ENCODE measurements at places on chromosomes 2 and 18. TPM values are rescaled to one million over a fixed set of nuclear protein-coding genes. Genes with fewer than 3 reads are reported as not detected.

The LIMS4 gene
- total RNA-seq, result 4.9 TPM

The L3MBTL4 gene
- 7.5 TPM for total RNA-seq

The LYPD1 gene
- 0.32 TPM for total RNA-seq

The MAB21L4 gene
- not detected for total RNA-seq

The IGFBP2 gene
- total RNA-seq, result 59.9 TPM

The ABCG5 gene
- total RNA-seq, result not detected

The CNRIP1 gene
- total RNA-seq, result 31.6 TPM

The C2orf72 gene
- total RNA-seq, result not detected

The LINC00305 gene
- total RNA-seq, result not detected

The FSHR gene
- not detected for total RNA-seq

The RPRM gene
- 0.22 TPM for total RNA-seq

The SMC6 gene
- 10.9 TPM for total RNA-seq

The BMP10 gene
- not detected for total RNA-seq

The DUSP2 gene
- 6.1 TPM for total RNA-seq

The NTSR2 gene
- not detected for total RNA-seq

The FLACC1 gene
- 2.8 TPM for total RNA-seq

The ACTR2 gene
- 224 TPM for total RNA-seq

The CD28 gene
- total RNA-seq, result 15.7 TPM

The ZNF396 gene
- 1.7 TPM for total RNA-seq

The DTNA gene
- 19.7 TPM for total RNA-seq

The AKAIN1 gene
- total RNA-seq, result not detected

The CFC1B gene
- not detected for total RNA-seq

The TRPM8 gene
- not detected for total RNA-seq

The POTEJ gene
- total RNA-seq, result not detected

The SULT1C4 gene
- 2.1 TPM for total RNA-seq

The TUBA3E gene
- total RNA-seq, result not detected

The GAL3ST2 gene
- total RNA-seq, result not detected

The RAB6C gene
- total RNA-seq, result not detected

The IL36RN gene
- not detected for total RNA-seq

The COLEC12 gene
- 36.7 TPM for total RNA-seq

The SERPINB3 gene
- total RNA-seq, result not detected

The OSBPL1A gene
- 162 TPM for total RNA-seq

The STARD6 gene
- not detected for total RNA-seq

The PARD6G gene
- total RNA-seq, result 3.6 TPM

The CEP76 gene
- total RNA-seq, result 8.2 TPM

The RMDN2 gene
- 8.4 TPM for total RNA-seq

The GKN1 gene
- total RNA-seq, result not detected

The GPR75 gene
- 2.5 TPM for total RNA-seq

The NEUROD1 gene
- total RNA-seq, result not detected

The MRPL44 gene
- 19.2 TPM for total RNA-seq

The ANKRD36 gene
- total RNA-seq, result 18.2 TPM

The PTPRN gene
- total RNA-seq, result not detected

The CCDC102B gene
- total RNA-seq, result 10.7 TPM

Data from mesenteric fat pad (tissue), 1 donor.